ENCODE measurements at places on chromosomes 5 and 9.

- no peak for DNase-seq
Measured at GRCh38 chr5:61340775-61341361, 8.8 kb downstream of the ZSWIM6 start.

- no peak for DNase-seq
Measured at GRCh38 chr9:71677209-71677608, 91.1 kb downstream of the CEMIP2 start.

- DNase-seq = no peak
Measured at GRCh38 chr5:100444961-100445360, 90.2 kb upstream of the FAM174A start.

GRCh38 chr9:126106404-126106803, 220.2 kb upstream of the MVB12B start:
- no peak for DNase-seq

DNA sequence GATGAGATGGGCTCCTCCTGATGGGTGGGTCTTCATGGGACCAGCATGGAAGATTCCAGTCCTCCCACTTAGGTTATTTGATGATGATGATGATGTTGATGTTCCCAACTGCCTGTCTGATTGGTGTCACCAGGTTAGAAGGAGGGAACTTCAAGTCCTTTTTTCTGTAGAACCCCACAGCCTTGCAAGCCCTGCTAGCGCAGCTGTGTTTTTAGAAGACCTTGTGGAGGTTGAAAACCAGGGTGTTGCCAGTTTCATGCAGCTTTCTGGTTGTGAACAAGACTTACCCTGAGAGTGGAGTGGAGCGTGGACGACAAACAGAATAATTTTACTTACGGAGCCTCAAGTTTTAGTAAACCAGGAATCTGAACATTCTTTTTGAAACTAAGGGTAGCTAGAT, 83.0 kb downstream of the TRIO start:
- DNase-seq = no peak

DNA sequence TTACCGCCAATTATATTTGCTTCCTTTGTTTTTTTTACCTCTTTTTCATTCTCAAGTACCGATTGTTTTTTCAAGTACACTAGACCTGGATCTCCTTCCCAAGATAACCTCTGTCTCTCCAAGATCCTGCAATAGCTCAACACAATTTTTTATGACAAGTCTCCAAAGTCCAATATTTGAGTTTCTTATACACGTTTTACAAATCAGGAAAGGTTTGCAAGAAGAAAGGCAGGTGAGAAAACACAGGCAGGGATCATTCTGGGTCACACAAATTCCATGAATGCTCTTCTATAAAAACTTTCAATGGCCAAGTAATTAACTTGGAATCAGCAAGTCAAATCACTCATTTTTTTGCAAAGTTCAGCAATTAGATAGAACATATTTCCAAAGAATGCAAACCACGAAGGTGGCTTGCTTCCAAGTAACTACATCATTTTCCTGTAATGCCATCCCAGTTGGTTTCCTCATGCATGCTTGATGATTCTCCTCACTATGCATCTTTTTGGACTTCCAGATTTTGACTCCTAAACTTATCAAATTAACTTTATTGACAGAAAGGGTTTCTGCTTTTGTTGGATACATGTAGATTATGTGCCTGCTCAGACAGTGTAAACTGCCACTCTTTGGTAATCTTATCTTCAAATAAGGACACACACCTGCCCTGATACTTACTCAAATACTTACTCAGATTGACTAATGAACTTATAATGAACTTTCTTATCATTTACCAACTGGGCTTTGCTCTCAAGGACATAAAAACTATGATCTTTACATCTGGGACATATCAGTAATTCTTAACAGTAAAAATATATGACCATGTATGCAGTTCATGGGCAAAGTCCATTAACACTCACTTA, 24.7 kb upstream of the IFNE start:
- DNase-seq = no peak

All from activated T-cell treated with anti-CD3 and anti-CD28 coated beads, Interleukin-2, amount 50 U/mL, for 1 hour (primary cell).